Stimulated activated CD8-positive, alpha-beta memory T cell treated with anti-CD3 and anti-CD28 coated beads, Interleukin-4, amount 100 ng/mL, for 4 hours (primary cell): ENCODE measurements at places on chromosomes 5 and 9.

GRCh38 chr5:67693956-67694809 lies 497.6 kb upstream of the CD180 start:
- DNase-seq = no peak

- no peak for DNase-seq
Measured at GRCh38 chr5:55894135-55894534, 43.0 kb downstream of the IL31RA start.

DNA sequence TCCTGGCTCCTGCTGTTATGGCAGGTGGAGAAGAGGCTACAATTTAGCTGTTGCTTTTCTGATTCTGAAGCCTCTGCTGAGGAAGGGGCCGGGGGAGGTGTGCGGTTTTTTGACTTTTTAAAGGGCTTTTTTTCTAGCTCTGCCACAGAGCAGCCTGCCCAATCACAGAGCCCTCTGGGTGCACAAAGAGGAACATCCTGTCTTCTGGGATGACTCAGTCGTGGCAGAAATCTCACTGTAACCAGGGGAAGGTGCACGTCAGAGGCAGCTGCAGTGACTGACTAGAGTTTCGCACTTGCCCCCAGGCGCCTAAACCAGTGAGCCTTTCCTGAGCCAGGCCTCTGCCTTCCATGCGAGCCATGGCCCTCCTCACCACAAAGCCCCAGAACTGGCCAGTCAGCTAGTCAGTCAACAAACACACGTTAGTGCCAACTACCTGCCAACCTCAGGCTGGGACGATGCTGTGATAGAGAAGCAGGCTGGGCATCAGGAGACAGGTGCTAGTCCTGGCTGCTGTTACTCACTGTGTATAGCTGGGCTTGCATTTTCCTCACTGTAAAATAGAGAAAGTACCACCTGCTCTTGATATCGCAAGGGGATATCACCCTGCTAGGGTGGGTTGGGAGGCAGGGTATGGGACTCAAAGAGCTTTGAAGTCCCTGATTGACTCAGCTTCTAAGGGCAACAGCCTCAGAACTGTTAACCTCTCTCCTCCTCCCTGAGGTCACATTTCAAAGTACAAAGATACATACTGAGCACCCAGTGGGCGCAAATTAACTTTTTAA lies 2.2 kb downstream of the AKNA start:
- DNase-seq = peak; percentile 84

DNA sequence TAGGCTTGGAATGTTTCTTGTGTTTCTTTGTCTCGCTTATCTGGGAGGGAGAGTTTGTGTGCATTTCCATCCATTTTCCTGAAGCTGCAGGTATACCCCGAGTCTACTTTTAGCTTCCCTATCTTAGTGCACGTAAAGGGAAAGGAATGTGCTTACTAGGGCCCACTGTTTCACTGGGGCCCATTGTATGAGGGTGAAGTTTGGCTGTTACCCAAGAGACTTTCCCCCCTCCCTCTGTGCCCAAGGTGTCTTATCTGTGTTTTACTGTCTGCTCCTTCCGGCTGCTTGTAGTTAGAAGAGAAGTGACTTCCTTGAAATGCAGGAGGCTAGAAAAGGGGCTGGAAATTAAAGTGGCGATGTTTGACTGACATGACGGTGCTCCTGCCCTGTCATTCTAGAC lies 12.1 kb upstream of the BTNL3 start:
- DNase-seq = no peak

GRCh38 chr5:173320259-173320658 lies 8.0 kb downstream of the STC2 start:
- no peak for DNase-seq

DNA sequence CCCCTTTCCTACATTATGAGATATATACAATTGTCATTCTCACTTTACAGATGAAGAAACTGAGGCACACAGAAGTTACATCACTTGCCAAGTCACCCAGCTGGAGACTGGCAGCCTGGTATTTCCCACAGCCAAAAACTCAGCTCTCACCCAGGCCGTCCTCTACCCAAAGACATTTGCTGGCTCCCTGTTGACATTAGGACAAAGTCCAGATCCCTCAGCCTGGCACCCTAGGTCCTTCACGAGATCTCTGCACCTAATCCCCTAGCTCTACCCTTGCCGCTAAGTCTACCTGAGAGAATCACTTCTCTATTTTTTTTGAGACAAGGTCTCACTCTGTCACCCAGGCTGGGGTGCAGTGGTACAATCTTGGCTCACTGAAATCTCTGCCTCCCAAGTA lies 26.8 kb upstream of the LHX2 start:
- no peak for DNase-seq

GRCh38 chr9:122076117-122076516 lies 17.0 kb downstream of the TTLL11 start:
- no peak for DNase-seq

DNA sequence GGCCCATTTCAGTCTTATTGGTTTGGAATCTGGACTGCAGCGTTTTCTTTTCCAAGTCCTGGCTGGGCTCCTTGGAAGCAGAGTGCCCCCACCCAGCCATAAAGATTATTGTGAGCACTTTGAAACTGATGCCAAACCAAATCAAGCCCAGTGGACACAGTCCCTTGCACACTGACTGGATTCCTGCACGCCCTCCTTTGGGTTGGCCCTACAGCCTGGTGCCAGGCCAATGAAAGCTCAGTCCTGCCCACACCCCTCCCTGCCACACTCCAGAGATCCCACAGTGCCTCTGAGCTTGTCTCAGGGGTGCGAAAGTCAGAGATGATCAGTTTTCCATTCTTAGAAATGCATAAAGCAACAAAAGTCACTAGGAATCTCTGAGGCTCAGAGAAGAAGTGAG lies 181.9 kb downstream of the CETN3 start:
- DNase-seq = no peak

GRCh38 chr5:172971482-172971881 lies 12.1 kb upstream of the ATP6V0E1 start:
- no peak for DNase-seq

GRCh38 chr5:148760945-148761638 lies 65.3 kb upstream of the ADRB2 start:
- DNase-seq = no peak

DNA sequence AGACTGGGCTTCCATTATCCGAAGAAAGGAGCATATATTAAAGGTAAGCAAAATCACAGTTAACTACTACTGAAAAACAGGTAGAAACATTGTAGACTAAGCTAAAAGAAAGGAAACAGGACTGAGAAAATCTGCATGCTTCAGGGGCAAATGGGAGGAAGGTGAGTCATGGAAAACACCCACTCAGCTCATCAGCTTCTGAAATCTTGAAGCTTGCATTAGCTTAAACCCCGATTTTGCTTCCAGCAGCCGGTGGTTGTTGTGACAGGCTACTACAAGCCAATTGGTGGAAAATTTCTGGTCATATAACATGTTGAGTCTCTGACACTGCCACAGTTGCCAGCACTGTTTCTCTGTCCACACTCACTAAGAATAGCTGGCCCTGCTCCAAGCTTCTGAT lies 179.6 kb upstream of the PUM3 start:
- no peak for DNase-seq

- DNase-seq = no peak
Measured at GRCh38 chr9:109903515-109904138, 123.6 kb downstream of the PALM2AKAP2 start.

- DNase-seq = peak; percentile 86
Measured at GRCh38 chr5:181243564-181244343, at the start of gene RACK1. Gene RACK1, minus strand, starts transcription at chr5:181243906. Its CDS starts 106 bp downstream, at chr5:181243800.

GRCh38 chr5:95178046-95178651 lies 106.7 kb downstream of the MCTP1 start:
- DNase-seq = no peak

DNA sequence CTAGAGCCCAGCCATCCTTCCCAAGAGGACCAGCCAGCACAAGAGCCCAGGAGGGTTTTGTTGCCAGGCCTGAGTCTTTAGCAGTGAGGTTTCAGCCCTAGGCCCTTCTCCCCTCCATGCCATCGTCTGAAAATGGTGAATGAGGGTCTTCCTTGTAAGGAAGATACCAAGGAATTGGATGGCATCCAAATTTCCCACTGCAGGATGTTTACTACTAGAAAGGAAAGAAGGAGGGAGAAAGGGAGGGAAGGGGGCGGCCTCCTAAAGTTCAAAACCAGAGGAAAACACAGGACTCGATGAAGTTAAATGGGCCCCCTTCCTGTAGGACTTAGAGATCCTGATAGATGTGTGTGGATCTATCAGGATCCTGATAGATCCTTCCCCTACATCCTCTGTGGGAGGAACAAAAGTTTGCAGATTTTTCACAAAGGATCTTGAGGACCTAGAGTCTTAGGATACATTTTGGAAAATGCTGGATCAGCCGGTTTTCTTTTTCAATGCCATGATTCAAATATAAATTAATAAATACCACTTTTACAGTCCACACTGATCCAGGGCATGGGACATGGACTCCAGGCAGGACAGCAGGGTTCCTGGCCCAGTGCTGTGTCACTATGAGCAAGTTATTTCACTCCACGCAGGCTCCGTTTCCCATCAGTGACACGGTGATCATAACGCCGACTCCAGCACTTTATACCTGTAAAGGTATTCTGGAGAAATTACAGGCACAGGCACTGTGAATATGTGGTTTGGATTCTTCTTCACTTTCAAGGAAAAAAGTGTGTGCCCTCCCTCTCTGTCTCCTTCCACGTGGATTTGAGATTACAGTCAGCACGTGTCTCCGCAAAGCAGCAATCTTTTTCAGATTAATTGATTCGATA lies 40.9 kb downstream of the C5orf15 start:
- DNase-seq = no peak

DNA sequence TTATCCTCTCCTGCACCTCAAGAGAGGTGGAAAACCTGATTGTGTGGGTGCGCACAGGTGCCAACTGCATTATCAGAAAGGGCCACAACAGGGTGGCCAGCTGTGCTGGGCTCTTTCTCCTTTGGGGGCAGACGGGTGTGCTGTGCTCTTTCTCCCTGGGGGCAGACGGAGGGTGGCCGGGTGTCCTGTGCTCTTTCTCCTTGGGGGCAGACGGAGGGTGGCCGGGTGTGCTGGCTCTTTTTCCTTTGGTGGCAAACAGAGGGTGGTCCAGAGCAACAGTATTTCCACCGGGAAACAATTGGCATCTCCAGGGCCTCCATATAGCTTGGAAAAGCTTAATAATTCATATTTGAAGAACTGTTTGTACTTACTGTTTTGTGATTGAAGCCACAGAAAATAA lies 6.8 kb downstream of the LMX1B start:
- no peak for DNase-seq

DNA sequence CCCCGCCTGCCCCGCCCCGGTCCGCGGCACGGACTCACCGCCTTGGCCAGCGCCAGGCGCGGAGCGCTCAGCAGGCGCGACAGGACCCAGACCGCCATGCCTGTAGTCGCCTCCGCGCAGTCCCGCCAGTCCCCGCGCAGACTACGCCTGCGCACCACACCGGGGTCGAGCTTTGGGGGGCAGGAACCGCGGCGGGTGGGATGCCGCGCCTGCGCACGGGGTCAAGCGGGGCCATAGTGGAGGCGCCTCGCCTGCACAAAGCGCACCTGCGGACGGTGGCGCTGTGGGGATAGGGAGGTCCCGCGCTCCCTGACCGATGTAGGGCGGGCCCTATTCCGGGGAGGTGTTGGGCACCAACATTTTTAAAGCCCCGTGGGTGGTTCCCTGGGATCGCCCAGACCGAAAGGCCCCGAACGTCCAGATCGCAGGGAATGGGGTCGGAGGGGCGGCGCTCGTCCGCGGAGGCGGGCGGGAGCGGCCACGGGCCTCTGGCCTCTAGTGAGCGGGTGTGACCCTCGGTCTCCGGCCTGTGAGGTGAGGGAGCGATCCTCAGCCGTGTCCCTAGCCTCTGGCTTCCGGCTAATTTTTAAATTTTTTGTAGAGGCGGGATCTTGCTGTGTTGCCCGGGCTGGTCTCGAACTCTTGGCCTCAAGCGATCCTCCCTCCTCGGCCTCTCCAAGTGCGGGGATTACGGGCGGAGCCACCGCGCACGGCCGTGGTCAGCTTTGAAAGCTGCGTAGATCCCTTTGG lies 70.8 kb upstream of the LPCAT1 start:
- peak; percentile 68 for DNase-seq

- DNase-seq = no peak
Measured at GRCh38 chr9:83554278-83554677, 16.1 kb upstream of the FRMD3 start.

DNA sequence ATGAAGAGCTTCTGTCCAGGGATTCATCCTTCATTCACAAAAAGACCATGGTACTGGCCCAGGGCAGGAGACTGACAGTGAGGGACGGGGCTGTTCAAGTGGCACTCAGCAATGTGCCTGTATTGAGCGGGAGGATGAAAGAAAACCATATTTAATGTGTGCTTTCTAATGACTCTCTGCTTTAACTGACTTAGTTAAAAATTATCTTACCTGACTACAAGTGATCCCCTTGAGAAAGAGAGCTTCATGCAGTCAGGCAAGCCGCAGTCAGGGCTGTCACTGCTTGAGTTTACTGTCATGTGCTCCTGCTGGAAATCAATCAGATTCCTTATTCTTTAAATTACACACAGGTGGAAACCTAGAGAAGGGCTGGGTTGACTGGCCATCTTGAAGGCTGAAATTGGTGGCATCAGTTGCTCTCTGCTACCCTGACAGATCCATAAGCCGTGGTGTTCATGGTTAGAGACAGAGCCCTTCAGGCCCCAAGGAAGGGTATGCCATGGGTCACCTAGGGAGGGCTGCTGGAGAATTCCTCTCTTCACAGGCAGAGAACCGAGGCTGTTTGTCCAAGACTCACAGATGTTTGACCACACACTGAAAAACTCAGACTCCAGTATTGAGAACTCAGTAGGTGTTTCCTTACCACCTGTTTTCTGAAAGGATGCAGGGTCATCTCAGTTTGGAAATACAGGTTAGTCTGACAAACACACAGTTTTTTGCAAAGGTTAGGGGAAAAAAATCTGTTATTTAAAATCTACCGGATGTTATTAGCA lies 70.9 kb downstream of the TRIO start:
- DNase-seq = no peak

DNA sequence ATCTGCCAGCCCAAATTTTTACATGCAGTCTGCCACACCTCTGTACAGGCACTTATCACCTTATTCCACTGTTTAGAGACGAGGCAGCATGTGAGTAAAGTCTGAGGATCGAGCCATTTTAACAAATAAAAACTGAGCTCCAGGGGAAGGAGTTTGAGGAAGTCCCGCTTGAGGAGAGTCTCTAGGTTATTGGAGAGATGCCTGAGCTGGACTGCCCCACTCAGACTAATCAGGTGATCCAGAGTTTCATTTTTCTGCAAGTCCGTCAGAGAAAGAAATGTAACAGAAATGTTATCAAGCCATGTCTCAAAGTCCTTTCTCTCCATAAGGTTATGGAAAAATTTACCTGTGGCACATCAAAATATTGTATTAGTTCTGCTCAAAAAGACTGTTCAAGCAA lies 5.3 kb downstream of the FBXW2 start:
- no peak for DNase-seq
